NCI-H774 (cell line): ENCODE measurements at places on chromosomes 6 and 20.
A peak's percentile ranks its signal among the peaks of the same experiment; 100 is the strongest.

DNA sequence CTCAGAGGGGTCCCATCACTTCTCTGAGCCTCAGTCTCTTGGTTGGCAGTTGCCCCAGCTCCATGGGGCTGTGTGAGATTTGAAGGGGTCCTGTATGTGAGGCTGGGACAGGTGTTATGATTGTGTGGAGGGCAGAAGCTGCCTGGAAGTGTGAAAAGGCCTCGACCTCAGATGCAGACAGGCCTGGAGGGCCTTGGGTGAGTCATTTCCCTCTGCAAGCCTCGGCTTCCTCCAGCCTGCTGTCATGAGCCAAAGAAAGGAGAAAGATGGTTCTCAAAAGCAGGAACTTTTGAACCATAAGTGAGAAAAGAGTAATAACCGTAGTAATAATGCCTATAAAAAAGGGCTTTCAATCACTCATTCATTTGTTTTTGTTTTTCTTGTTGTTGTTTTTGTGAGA is 37.5 kb downstream of the SNAI1 start:
- DNase-seq, result no peak

- no peak for DNase-seq
These were observed 146.3 kb downstream of the MTFR2 start for GRCh38 chr6:136103763-136104311.

GRCh38 chr20:29874476-29875202 is 1382.8 kb upstream of the DEFB115 start:
- no peak for DNase-seq

DNA sequence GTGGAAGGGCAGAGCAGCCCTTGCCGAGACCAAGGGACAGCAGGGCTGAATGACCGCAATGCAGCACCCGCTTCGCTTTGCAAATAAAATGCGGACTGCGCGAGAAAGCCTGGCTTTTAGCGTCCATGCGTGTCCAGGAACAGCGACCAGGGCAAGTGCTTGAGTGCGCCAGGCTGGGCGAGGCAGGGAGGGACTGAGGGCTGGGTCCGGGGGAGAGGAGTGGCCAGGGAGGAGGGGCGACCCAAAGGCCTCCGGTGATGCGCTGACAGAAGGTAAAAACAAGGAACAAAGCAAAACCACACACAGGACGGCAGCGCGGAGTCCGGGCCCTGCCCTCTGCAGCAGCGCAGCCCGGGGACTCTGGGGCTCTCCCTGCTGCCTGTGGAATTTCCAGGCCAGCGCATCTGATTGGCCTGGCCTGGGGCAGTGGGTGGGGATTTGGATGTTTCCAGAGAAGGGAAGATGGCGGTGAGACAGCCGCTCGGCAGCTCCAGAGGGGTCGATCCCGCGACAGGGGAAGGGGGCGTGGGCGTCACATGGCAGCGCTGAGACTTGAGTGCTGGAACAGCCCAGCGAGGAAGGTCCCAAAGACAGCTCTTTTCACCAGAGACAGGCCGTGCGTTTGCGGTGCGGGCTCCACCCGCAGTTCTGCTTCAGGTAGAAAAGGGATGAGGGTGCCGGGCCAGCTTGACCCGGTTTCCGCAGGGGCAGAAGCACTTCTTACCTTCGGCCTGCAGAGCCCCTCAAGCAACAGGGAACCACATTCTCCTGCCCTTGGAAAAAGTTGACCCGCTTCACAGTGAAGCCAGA is 51.8 kb downstream of the SSR1 start:
- DNase-seq, result peak; percentile 75

GRCh38 chr20:20224806-20225205 is 143.1 kb upstream of the INSM1 start:
- DNase-seq, result no peak

- peak; percentile 93 for DNase-seq
These were observed 19.5 kb downstream of the ZNF311 start for GRCh38 chr6:28985462-28986164.

DNA sequence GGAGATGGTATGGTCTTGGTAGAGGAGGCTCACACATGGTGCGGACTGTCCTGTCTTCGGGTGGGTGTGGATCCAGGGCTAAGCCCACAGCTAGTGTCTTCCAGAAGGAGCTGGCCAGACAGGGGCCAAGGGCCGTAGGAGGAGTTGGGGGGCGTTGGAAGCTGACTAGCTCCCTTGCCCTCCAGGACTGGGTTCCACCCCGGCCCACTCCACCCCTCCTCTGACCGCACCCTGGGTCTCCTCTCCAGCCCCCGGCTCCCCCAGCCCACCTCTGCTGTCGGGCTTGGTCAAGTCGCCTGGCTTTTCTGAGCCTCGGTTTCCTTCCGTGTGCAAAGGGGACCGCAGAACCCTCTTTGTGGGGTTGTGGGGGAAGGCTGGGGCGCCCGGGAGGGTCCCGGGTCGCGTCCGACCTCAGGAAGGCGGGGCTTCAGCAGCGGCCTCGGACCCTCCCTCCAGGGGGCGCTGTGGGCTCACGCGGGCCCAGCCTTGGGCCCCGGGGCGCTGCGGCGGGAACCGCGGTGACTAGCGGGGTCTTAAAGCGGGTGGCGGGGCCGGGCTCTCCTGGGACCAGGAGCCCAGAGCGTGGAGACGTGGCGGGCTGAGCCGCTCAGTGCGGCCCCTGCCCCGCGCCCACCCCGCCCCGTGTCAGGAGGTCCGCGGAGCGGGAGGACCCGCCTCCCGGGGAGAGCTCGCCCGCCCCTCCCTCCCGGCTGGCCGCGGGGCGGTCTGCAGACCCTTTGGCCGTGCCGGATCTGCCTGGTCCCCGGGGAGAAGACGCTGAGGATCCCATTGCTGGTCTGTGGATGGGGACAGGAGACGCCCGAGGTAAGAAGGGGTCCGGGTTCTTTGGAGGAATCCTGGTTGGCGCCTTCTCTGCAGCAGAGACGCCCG is 5.4 kb downstream of the NPBWR2 start:
- peak; percentile 21 for DNase-seq

GRCh38 chr6:72530152-72530551 is 91.7 kb upstream of the KCNQ5 start:
- no peak for DNase-seq

GRCh38 chr6:167475947-167476346 is 151.1 kb downstream of the TTLL2 start:
- DNase-seq, result no peak

- no peak for DNase-seq
These were observed 118.0 kb downstream of the ARMC2 start for GRCh38 chr6:108966251-108966650.

DNA sequence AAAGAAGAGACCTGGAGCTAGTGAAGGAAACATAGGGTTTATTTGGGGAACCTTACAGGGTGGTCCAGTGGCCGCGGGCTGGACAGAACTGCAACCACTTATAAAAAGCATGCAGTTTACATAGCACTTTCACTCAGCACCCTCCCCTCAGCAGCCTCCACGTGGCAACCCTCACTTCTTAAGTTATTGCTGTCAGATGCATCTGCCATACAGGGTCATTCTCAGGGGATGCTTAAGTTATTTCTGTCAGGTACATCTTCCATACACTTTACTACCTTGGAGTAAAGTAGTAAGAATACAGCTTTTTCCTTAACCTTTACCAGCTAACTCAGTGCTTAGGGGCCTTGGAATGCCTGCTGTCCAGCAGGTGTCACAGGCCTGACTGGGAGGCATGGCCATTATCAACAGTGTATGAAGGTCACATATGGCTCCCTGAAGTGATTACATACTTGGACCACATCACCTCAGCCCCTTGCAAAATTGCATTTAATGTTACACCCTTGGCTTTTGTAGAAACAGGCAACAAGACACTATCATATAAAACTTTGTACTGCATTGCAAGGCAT is 2.0 kb upstream of the NOL7 start:
- DNase-seq, result no peak
